GM23248 (cell line): ENCODE measurements at places on chromosomes 1 and 21. TPM values are rescaled to one million over a fixed set of nuclear protein-coding genes. Genes with fewer than 3 reads are reported as not detected.

ATP6V1G3 gene
- total RNA-seq, result not detected in 2 replicates

GPR37L1 gene
- not detected in 2 replicates for total RNA-seq

SLC30A2 gene
- not detected in 2 replicates for total RNA-seq

ERO1B gene
- total RNA-seq, result 1.9 and 2.3 TPM in 2 replicates

AZIN2 gene
- total RNA-seq, result 1.5 and 4.4 TPM in 2 replicates

LENEP gene
- total RNA-seq, result not detected in 2 replicates
